Activated CD4-positive, alpha-beta T cell treated with anti-CD3 and anti-CD28 coated beads, Interleukin-2, amount 50 U/mL, for 24 hours (primary cell): ENCODE measurements at places on chromosomes 12 and 14.

DNA sequence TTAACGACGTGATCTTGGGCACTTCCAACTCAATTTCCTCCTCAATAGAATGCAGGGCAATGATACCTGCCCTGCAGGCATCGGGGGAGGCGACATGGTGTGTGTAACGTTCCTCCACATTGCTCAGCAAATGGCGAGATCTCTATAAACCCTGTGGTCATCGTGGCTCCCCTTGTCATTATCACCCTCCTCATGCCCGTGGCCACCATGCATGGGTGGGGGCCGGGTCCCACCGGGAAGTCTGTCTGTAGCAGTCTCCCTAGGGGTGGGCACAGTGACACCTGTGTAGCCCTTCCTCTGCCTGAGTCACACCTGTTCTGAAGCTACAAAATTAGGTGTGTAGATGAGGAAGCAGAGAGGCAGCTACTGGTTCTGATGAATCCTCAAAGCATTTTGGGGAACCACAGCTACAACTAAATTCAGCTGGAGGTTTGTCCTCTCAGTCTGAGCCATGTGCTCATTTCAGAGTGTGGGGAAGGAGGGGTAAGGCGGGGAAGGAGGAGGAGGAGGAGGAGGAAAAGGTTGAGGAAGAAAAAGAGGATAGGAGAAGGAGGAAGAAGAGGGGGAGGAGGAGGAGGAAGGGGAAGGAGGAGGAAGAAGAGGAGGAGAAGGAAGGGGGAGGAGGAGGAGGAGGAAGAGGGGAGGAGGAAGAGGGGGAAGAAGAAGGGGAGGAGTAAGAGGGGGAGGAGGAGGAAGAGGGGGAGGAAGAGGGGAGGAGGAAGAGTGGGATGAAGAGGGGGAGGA lies 11.0 kb upstream of the CACNA2D4 start:
- no peak for DNase-seq

DNA sequence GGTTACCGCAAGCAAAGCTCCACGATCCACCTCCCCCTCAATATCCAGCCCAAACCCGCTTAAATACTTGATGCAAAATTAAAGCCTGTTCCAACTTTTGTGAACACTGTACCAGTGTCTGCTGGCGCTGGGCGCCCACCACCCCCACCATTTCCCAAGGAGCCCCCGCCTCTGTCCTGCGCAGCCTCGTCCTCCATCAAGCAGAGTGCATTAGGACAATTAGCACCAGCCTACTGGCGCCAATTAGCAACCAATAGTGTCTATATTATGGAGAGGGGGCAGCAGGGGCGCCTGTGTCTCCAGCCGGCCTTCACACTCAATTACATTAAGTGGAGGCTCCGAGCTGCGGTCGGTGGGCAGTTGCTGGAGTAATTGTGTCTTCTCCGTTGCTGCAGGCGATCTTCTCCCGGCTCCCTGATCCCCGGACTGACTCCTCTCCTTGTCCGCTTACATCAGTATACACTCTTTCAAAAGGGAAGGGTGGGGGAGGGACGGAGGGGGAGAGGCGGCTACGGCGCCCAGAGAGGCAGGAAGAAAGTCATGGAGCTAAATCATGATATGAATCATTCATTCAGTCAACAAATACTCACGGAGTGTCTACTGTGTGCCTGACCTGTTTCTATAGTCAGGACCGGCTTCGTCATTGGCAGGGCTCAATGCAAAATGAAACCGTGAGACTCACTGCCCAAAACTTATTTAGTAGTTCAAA lies 707.3 kb downstream of the MED13L start:
- DNase-seq = no peak

DNA sequence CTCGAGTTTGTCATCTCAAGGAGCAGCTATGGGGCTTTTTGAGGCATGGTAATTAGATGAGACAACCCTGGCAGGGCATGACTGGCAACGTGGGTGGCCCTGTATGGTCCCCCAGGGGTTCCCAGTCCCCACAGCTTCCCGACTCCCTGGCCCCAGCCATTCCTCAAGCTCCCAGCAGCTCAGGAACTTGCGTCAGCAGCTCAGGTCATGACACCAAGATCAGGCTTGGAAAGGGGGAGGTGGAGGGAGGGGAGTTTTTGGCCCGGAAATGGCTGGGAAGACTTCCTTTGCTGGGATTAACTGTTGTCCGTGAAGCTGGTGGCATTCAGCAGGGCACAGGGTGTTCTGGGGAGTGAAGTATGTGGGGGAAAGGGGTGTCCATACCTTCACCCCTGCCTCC lies 10.4 kb upstream of the NRIP2 start:
- no peak for DNase-seq

DNA sequence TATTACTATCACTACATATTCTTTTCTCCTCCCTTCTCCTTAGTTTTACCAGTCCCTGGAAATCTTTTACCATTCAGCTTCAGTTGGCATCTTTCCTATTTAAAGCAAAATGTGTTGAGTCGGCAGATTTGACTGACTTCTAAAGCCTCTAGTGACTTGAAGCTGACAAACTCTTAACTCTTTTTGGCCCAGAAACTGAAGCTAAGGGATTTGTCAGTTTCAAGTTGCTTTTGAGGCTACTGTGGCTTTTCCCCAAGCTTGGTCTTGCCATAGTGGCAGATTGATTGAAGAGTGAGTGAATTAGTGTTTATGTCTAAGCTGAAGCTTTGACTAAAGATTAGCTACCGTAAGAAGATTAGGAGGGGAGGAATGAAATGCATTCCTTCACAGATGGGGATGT lies 104.0 kb downstream of the ETNK1 start:
- DNase-seq = no peak
